Activated naive CD4-positive, alpha-beta T cell (primary cell): ENCODE measurements at places on chromosomes 2 and 18.

GRCh38 chr2:28161466-28161865, 231.2 kb upstream of the FOSL2 start:
- no peak for DNase-seq

- DNase-seq, result no peak
These were observed 334.0 kb downstream of the SOCS6 start for GRCh38 chr18:70622622-70623419.

DNA sequence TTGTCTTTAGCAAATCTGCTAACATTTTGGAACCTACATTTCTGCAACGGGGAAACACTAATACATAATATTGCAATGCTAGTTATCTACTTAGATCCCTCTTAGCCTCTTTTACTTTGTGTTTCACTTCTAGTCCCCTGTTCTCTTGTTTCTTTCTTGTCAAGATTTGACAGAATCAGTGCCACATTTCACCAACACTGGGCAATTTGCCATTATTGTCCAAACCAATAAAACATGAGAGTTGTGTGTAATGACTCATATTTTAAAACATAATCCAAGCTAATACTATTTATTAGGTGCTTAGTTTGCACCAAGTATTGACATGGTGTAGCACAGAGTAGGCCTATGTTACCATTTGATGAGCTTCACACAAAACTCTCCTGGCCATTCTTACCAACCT, 33.7 kb upstream of the ACVR1C start:
- no peak for DNase-seq

- no peak for DNase-seq
These were observed 42.9 kb downstream of the KIAA1328 start for GRCh38 chr18:36871801-36872200.

GRCh38 chr2:109715313-109715805, 78.7 kb upstream of the RGPD5 start:
- no peak for DNase-seq

DNA sequence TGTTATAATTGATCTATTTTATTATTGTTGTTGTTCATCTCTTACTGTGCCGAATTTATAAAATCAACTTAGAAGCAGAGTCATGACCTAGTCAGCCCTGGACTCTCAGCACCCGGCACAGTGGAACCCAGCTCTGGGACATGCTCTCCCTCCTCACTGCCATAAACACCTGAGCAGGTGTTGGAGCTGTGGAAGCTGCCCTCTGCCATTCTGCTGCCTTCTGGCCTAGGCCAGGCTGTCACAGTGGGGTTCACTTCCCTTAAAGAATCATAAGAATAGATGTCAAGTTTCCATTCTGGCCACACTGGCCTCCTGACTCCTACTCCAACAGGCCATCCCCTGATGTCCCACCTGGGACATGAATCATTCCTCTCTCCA, 192.2 kb downstream of the ZFP36L2 start:
- DNase-seq, result no peak

GRCh38 chr2:100561191-100561590, 1.6 kb upstream of the PDCL3 start:
- no peak for DNase-seq

DNA sequence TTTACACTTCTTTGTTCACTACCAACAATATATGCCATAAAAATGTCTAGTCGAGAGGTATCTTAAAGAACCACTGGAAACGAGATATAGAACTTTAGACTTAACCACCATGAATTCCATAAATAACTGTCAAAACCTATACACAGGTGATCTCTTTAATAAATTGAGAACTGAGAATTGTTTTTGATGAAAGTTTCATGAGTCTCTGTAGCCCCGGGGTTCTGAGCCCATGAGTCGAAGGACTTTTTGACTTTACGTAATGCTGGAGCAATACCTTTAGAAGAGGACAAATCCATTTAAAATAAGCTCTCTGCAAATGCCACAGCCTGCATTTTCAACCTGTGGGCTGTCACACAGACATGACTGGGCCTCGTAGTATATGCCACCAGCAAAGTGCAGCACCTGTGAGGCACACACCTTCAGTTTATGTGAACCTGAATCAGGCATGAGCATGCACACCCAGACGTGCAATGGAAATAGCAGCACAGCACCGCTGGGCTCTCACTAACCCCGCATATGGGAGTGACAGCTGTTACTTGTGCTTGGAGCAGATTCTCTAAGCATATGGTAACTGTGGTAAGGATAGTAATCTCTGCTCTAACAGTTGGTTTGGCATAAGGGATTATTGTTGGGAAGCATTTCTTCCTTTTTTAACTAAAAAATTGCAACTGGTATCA, 383.2 kb downstream of the SOCS6 start:
- no peak for DNase-seq

DNA sequence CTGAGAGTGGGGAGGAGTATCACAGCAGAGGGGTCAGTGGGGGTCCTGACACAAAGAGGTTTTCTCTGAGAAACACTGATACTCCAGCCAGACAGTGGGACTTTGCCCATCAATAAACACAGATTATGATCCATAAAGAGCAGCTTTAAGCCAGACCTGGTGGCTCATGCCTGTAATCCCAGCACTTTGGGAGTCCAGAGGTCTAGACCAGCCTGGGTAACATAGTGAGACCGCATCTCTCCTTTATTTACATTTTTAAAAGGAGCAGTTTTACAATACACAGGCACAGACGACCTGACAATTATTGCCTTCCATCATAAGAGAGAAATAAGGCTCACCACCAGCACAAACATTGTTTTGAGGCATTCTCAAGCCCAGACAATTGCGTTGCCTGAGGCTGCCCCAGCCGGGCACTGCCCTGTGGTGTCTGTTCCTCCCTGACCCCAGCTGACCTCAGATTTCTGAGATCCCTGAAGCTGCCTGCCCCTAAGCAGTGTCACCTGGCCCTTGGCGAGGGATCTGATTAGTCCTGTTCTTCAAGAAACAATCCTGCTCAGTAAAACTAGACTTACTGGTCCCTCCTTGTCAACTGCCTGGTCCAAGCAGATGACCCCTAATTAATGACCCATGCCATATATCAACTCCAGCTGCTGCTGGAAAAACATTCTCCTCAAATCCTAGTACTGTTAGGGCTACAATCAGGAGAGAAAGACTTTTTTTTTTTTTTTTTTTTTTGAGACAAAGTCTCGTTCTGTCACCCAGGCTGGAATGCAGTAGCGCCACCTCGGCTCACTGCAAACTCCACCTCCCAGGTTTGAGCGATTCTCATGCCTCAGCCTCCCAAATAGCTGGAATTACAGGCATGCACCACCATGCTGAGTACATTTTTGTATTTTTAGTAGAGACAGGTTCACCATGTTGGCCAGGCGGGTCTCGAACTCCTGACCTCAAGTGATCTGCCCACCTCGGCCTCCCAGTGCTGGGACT, 59.4 kb upstream of the SOS1 start:
- DNase-seq, result no peak

DNA sequence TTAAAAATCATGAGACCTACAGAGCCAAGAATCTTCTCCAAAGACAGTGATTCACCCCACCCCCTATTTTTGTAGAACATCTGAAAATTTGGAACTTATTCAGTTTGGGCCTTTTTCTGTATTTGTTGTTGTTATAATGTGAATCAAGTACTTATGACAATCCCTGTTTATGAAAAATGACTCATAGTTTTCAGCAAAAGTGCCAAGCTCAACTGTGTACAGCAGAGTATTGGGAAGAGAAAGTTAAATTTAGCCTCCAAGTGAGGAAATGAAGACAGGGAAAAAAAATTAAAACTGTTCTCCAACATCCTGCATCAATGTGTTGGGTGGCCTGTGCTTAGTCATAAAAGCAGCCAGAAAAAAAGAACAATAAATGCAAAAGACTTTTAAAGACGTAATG, 46.2 kb downstream of the LRATD1 start:
- no peak for DNase-seq

- DNase-seq, result no peak
These were observed 2.9 kb upstream of the RRM2 start for GRCh38 chr2:10119601-10120157.

DNA sequence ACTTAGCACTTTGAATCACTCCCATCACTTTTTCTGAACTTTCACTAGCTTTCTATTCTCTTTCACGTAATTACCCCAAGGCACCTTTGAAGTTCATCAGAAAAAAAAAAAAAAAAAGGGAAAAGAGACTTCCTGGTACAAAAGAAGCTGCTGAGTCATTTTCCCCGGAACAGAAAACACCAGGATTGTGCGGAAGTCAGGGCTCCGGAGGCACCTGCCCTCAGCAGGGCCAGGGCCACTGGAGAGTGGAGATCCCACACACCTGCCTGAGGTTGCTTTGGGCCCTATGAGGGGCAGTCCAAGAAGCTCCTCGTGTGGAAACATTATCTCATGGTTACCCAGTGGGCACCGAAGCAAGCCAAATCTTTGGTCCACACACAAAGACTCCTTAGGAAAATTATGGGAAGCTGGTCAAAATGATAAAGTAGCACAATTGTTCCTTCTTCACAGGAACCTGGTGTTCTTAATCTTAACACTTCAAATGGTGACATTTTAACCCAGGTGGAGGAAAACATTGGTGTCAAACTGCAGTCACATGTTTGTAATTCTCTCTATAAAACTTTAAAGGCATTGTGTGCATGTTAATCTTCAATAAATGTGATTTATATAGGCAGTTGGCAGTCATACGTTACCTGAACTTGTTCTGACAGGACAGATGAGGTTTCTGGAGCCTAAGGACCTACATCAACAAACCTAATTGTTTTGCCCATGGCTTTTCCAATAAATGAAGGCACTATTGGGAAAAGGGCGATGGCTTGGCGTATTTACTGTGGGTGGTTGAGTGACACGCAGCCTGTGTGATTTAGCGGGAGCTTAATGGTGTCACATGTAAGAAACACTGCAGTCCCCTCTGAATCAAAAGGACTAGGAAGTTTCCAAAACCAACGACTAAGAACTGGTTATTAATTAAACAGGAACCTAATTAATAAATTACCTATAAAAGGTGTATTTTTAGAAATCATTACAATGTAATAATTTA, 23.4 kb upstream of the FAM110C start:
- DNase-seq, result no peak

- no peak for DNase-seq
These were observed 25.2 kb downstream of the PTRHD1 start for GRCh38 chr2:24768013-24768412.

DNA sequence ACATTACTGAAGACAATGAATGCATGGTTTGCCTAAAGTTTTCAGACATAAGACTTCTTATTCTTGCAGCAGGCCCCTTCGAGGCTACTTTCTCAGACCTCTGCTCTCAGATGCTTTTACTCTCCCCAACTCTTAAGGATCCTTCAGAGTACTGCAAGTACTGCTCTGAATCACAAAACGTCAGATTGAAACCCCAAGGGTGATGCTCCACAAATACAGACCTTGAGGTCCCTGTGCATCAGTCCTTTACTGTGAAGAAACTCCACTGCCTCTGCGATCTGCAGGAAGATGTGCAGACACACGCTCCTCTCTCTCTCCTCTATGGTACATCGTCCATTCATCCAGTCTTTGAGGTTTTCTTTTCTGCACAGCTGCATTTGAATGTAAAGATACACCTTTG, 52.8 kb downstream of the EIF2AK3 start:
- no peak for DNase-seq

DNA sequence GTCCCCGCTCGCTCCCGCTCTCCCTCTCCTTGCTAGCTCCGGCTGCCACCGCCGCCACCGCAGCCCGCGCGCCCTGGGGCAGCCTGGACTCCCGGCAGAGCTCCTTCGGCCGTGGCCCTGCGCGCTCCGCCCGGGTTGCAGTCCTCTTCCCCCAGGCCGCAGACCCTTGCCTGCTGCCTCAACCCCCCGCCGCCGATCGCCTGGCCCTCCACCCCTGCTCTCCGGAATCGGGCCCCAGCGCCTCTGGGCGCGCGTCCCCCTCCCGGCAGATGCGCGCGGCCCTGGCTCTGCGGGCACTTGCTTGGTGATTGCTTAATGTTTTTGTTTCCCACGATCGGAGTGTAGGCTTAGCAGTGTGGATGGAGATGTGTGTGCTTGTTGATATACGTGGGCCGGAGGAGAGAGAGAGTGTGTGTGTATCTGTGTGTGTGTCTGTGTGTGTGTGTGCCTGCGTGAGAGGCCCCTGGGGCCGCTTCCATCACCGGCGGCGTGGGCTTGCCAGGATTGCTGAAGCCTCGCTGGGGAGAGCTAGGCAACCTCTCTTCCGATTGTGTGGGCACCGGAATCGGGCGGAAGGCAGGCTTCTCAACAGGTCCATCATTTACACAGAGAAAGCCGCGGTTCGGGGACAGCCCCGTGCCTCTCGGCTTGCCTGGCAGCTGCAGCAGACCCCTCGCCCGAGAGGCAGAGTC, 877 bp downstream of the INHBB start:
- DNase-seq, result no peak

DNA sequence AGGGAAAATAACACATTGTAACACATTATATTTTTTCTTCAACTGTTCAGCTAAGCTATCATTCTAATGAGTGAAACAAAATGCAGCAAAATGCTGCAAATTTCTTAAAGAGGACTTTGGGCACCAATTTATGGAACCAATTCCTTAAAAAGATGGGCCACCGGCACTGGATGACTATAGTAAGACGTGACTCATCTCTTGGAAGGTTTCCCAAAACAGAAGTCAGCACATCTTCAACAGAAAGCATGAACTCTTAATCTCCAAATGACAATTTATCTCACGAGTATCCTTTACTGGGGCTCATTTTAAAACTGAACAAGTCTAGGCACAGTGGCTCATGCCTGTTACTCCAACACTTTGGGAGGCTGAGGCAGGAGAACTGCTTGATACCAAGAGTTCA, 213.4 kb downstream of the CDH20 start:
- DNase-seq, result no peak
